ENCODE measurements at places on chromosomes 7 and 10.
A peak's percentile ranks its signal among the peaks of the same experiment; 100 is the strongest.

DNA sequence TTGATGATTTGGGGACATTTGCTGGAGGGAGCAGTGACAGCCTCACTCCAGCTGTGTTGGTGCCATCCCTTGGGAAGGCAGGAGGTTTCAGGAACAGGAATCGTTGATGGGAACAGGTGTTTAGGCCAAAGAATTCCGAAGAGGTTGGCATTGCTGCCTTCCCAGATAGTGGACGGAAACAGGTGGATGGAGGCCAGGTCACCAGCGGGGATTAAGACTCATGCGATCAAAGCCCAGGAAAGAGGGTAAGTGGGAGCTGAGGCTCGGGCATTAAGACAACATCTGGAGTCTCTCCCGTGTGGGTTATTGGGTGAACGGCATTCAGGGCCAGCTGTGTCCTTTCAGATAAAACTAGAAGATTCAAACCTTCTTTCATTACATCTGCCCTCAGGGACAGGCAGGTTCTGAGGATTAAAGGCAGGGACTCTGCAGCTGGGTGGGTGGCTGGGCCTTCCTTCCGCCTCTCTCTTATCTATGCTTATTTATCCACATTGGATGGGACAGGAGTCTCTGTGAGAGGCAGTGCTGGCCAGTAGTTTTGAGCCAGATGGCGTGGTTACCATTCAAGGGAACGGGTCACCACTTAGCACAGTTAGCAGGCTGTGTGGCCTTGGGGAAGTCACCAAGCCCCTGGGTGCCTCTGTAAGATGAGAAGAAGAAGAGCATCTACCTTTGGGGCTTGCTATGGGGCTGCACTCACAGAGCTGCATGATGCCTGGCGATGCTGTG, 67.6 kb downstream of the INSIG1 start:
- DNase-seq, result no peak

DNA sequence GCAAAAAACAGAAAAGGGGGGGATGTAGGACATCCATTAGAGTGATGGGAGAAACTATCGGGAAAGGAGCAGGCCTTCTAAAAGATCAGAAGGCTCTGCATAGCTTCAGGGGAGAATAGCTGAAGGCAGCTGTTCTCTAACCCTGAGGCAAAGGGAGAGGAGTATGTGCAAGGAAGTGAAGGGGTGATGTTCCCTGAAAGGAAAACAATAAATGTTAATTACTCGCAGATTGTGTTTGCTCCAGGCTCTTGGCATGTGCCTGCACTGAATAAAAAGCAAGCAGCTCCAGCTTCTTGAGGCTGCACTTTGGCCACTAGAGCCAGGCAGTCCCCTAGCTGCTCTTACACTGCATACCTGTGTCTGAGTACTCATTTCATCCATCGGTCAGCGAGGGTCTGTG, 14.4 kb upstream of the STARD3NL start:
- DNase-seq, result no peak

DNA sequence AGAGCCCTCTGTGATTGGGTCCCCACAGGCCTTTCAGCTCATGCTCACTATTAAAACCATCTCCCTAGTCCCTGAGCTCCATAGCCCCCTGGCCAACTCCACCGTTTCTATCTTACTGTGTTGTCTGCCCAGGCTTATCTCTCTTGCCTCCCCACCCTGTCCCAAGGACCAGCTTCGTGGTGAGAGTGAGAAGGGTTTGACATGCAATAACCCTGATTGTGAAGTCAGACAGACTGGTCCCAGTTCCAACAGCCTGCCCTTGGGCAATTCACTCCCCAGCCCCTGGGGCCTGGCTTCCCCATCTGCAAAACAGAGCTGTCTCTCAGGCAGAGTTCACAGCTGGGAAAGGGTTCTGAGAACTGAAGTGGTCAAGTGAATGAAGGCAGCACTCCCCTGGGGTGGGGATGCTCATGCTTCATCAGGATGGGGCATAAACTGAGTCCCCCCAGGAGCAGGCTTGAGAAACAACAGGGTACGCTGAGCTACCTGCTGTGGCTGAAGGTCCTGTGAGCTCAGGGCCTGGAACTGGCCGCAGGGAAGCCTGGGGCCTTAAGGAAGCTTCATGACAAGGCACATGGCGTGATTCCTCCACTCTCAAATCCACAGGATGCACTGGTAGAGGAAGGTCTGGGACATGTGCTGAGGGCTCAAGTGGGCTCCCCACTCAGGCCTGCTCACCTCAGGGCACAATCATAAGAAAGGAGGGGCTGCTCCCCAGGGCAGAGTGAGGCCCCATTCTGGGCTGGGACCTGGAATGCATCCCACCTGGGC, 1.8 kb upstream of the PPIF start:
- DNase-seq, result peak; percentile 48

- no peak for DNase-seq
Measured at GRCh38 chr7:68256295-68256694, 1259.7 kb downstream of the TYW1 start.

DNA sequence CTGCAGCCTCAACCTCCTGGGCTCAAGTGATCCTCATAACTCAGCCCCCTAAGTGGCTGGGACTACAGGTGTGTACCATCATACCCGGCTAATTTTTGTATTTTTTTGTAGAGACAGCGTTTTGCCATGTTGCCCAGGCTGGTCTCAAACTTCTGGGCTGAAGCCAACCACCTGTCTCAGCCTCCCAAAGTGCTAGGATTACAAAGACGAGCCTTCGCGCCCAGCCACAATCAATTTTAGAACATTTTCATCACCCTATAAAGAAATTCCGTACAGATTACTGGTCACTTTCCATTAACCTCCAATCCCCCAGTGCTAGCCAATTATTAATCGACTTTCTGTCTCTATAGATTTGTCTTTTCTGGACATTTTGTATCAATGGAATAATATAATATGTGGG, 32.3 kb upstream of the PALS2 start:
- DNase-seq, result no peak

GRCh38 chr10:60576130-60577069, 186.7 kb upstream of the ANK3 start:
- no peak for DNase-seq

GRCh38 chr10:125355657-125356056, 195.3 kb upstream of the CTBP2 start:
- DNase-seq, result no peak

- DNase-seq, result no peak
Measured at GRCh38 chr10:91596825-91597196, 36.1 kb downstream of the PPP1R3C start.

- DNase-seq, result no peak
Measured at GRCh38 chr10:25934621-25935139, 651 bp downstream of the MYO3A start.

- DNase-seq, result no peak
Measured at GRCh38 chr10:11663763-11664555, 52.5 kb upstream of the USP6NL start.

DNA sequence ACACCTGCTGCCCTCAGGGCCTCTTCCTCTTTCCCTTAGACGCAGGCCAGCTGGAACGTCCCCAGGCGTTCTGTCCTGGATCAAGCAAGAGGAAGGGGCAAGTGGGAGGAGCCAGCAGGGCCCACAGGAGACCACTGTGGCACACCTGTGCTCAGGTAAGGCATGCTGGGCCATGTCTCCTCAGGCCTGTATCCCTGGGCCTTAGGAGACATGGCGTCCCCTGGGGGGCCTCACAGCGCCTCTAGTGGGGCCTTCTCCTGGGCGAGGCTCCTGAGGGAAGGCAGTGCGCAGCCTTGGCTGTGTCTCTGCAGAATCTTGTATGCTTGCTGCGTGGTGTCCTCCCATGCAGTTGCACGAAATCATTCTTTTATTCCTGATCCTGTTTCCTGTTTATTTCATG, 31.3 kb downstream of the ZNF783 start:
- DNase-seq, result no peak

GRCh38 chr7:45969940-45970339, 48.9 kb upstream of the IGFBP3 start:
- DNase-seq, result no peak

- DNase-seq, result no peak
Measured at GRCh38 chr10:68333058-68333395, 299 bp upstream of the PBLD start.

DNA sequence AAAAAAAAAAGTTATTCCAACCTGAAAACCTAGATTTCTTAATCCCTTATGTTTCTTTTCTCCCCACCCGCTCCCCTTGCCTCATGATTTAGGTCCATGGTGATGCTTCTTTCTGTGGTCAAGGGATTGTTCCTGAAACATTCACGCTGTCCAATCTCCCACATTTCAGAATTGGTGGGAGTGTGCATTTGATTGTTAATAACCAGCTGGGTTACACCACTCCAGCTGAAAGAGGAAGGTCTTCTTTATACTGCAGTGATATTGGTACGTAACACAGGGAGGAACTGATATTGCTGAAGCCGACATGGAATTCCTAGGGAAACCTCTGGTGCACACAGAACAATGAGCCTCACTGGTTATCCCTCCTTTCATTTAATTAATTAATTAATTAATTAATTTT, 22.7 kb downstream of the DHTKD1 start:
- no peak for DNase-seq

- no peak for DNase-seq
Measured at GRCh38 chr10:119348516-119349240, 141.3 kb downstream of the GRK5 start.

- DNase-seq, result no peak
Measured at GRCh38 chr10:86144301-86144700, 222.3 kb downstream of the GRID1 start.

DNA sequence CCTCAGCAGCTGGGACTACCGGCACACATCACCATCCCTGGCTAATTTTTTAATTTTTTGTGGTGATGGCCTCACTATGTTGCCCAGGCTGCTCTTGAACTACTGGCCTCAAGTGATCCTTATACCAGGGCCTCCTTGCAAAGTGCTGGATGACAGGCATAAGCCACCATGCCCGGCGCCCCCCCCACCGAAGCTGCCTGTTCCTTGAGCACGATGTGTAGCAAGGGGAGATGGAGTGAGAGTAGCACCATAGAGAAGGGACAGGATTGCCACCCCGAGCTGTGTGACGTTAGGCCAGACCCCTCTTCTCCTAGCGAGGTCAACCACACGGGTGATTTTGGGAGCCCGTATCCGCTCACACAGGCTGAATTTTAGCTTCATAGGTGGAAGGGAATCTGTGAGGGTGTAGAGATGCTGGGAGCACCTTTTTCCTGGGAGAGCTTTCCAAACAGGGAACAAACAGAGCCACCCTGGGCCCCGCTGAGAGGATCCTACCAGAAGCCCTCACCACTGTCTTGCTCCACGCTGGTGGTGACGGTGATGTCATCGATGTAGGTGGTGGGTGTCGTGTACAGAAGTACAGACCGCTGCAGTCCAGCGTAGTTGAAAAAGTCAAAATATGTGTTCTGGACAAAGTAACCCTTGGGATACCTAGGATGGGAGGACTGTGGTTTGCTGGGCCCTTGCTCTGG, 3.0 kb downstream of the GUSB start:
- peak; percentile 37 for DNase-seq

- DNase-seq, result no peak
Measured at GRCh38 chr10:49091450-49092210, 23.7 kb downstream of the VSTM4 start.

GRCh38 chr10:83553366-83553765, 585.9 kb upstream of the GHITM start:
- no peak for DNase-seq

- DNase-seq, result no peak
Measured at GRCh38 chr10:130638991-130639390, 502.8 kb downstream of the GLRX3 start.

DNA sequence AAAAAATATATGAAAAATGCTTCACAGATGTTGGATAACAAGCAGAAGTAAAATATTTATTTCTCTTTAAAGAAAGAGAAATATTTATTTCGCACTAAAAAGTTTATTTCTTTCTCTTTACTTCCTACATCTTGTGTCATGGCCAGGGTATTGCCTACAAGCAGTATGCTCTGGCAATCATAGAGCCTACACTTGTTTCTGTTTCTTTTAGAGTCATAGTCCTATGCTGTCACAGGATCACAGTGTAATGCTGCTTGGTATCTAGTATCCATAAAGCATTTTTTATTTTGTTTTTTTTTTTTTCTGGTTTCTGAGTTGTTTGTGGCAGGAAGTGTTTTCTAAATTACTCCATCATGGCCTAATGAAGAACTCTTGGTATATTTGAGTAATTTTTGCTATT, 116.0 kb downstream of the ATRNL1 start:
- DNase-seq, result no peak

GRCh38 chr10:45513551-45513950, 139.5 kb downstream of the ALOX5 start:
- DNase-seq, result no peak

- DNase-seq, result peak; percentile 35
Measured at GRCh38 chr7:158252081-158252836, 335.4 kb downstream of the PTPRN2 start.

- DNase-seq, result no peak
Measured at GRCh38 chr10:119817991-119818888, 54.4 kb downstream of the MCMBP start.

Measured in left lobe of liver (tissue), 2 donors.